ENCODE measurements at places on chromosomes 12 and 14.
A peak's percentile ranks its signal among the peaks of the same experiment; 100 is the strongest.

DNA sequence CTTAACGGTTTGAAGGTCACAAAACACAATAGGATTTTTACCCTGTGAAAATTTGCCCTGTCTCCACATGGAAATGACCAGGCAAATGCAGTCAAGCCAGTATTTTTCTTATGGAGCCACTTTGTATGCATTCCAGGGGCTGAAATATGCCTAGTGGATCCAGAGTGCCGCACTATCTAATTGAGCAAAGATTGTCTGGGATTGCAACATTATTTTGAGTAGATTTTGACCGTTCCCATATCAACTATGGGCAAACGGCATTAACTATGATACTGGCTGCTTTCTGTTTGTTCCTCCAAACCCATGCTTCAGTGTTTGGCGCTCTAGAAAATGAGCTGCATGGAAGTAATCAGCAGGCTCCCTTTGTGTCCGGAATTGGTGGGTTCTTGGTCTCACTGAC is 223.0 kb downstream of the BTG1 start:
- DNase-seq = no peak

DNA sequence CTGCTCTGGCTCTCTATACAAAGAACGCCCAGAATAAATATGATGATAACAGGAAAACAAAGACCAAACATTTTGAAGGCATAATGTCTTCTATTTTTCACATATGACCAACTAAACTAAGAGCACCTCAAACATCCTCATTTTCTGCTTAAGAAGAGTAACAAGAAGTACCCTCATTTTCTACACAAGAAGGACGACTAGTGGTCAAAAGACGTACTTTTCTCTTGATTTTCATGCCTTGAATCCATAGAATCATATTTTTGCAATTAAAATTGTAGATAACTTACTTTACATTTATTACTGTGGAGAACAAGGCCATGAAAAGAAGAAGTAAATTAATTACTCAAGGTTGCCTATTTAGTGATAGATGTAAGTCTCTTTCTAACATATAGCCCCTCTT is 358.6 kb downstream of the DUSP6 start:
- DNase-seq = no peak

DNA sequence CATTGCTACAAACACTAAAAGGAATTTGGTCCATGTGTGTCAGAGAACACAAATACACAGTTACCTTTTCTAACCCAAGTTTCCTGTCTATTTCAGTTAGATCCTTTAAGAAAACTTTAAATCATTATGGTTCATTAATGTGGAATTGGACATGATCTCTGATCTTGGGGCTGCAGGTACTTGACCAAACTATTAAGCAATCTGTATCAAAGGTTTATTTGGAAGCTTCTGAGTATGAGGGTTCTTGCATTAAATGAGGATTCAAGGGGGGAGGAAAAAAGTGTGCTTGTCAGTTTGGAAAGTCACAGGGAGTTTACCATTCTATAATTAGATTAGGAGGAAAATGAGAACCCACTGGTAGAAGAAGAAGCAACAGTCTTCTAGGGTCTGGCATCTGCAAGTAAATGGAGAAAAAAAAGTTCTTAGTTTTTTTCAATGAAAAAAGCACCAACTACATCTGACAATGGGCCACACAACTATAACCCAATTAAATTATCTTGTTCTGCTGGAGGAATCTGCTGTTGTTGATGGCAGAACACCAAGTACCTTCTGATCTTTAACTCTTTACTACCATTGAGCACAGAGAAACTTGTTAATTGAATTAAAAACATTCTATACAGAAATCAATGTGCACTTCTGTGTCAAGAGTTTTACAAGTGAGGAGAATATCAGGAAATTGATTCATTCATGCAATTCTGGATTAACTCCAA is 17.5 kb downstream of the GTSF1 start:
- DNase-seq = no peak

DNA sequence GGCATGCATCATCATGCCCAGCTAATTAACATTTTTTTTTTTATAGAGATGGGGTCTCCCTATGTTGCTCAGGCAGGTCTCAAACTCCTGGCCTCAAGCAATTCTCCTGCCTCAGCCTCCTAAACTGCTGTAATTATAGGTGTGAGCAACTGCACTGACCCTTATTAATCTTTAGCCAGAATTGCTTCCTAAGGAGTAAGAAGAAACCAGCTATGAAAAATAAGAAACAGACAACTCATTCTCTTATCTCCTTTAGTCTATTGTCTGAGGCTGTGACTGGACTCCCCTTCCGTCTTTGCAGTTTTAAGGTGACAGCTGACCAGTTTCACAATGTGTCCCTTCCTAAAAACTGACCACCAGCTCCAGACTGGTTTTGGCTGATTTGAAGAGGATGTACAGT is 52.4 kb downstream of the EMP1 start:
- no peak for DNase-seq

DNA sequence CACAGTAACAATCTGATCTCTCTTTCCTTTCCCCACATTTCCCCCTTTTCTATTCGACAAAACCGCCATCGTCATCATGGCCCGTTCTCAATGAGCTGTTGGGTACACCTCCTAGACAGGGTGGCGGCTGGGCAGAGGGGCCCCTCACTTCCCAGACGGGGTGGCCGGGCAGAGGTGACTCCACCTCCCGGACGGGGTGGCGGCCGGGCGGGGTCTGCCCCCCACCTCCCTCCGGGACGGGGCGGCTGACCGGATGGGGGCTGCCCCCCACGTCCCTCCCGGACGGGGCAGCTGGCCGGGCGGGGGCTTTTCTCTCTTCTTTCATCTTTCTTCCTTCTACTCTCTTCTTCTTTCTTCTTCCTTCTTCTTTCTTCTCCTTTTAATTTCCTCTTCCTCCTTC is 1.3 kb upstream of the NUBPL start:
- DNase-seq = no peak

- DNase-seq = no peak
Observed at GRCh38 chr14:81485372-81485771, 48.3 kb downstream of the SEL1L start.

DNA sequence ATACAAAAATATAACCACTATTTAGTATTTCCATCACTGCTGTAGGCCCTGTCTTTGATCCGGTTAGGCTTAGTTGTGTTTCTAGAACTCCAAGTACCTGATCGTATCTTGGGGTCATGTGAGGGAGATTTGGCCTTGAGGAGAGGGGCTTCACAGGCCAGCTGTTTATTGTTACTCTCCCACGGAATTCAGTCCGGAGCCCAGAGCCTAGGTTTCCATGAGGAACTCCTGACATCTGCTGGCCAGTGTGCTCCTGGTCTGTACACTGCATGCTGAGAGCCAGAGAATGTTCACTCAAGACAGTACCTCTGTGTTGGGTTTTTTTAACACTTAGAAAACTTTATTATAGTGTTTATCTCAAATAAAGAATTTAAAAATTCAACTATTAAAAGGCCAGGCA is 341.0 kb upstream of the TMEM132C start:
- no peak for DNase-seq

DNA sequence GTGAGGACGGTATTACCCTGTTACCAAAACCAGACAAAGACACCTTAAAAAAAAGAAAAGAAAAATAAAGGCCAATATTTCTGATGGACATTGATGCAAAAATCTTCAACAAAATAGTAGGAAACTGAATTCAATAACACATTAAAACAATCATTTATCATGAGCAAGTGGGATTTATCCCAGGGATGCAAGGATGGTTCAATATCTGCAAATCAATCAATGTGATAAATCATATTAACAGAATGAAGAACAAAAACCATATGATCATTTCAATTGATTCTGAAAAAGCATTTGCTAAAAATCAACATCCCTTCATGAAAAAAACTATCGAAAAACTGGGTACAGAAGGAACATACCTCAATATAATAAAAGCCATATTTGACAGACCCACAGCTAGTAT is 32.3 kb upstream of the ATP2B1 start:
- DNase-seq = no peak

GRCh38 chr12:113744802-113745395 is 221.2 kb downstream of the RBM19 start:
- DNase-seq = no peak

DNA sequence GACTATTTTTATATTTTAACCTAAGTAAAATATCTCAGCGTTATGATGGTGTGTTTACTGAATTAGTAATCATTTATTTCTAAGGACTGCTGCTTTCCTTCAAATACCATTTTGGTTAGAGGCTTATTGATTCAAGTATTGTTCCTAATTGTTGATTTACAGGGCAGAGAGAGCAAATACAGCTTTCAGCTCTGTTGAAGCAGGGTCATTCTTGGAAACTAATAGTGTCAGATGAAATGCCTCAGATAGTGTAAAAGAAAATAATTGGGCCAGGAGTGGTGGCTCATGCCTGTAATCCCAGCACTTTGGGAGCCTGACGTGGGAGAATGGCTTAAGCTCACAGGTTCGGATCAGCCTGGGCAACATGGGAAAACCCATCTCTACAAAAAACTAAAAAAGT is 249.3 kb downstream of the FUT8 start:
- DNase-seq = no peak

GRCh38 chr14:71175491-71175890 is 268.2 kb downstream of the PCNX1 start:
- no peak for DNase-seq

DNA sequence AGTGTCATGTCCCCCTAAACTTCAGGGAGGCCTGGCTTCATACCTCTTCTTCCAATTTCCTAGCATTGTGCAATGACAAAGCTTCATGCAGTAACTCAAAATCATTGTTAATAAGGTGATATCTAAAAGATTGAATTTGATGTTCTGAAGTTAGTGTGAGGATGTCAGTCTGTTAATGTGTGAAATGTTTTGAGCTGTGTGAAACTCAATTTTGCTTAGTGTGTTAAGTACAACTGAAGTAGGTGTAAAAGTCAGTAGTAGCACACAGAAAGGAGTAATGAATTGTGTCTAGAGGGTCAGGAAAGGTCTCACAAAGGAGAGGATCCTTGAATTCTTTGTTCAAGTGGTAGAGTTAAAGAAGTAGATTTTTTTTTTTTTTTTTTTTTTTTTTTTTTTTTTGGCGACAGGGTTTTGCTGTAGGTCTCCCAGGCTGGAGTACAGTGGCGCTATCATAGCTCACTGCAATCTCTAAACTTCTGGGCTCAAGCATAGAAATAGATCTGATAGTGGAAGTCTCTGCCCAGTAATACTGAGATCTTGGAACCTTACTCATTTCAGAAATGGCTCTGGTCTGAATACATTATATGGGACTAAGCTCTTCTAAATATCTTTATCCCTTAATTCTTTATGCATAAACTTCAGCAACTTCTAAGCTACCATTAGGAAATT is 63.9 kb downstream of the FUT8 start:
- DNase-seq = no peak

GRCh38 chr12:12502815-12503151 is 59.9 kb downstream of the DUSP16 start:
- no peak for DNase-seq

DNA sequence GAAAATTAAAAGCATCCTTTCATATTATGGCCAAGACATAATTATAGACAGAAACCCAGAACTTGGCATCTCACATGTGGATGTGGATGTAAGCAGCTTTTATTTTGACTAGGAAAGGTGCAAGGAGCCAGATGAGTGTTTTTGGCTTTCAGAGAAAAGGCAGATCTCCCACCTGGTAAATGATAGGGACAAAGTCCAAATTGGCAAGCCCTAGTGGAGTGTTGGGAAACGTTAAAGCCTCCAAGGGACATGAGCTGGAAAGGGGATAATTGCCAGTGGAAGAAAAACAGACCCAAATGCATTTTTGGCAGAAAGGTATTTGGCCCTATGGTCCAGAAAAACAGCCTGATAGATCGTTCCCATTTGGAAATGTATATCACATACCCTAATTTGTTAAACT is 60.1 kb downstream of the KLHL28 start:
- DNase-seq = no peak

DNA sequence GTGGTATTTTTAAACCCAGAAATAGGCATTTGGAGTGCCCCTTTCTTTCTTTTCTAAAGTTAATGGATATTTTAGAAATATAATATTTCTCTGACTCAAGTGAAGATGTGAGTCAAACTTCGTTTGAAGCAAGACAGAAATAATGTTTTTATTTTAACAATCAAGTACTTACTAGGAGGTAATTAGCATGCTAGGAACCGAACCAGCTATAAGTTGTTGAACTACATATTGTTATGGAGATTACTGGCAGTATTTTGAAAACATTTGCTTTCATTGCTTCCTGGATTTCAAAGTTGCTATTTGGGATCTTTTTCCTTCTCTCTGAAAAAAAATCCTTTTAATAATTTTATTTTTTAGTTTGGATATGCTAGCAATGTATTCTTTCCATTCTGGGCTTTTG is 225.2 kb downstream of the NEDD1 start:
- DNase-seq = no peak

GRCh38 chr14:23057757-23058653 is 685 bp upstream of the CDH24 start:
- peak; percentile 75 for DNase-seq

DNA sequence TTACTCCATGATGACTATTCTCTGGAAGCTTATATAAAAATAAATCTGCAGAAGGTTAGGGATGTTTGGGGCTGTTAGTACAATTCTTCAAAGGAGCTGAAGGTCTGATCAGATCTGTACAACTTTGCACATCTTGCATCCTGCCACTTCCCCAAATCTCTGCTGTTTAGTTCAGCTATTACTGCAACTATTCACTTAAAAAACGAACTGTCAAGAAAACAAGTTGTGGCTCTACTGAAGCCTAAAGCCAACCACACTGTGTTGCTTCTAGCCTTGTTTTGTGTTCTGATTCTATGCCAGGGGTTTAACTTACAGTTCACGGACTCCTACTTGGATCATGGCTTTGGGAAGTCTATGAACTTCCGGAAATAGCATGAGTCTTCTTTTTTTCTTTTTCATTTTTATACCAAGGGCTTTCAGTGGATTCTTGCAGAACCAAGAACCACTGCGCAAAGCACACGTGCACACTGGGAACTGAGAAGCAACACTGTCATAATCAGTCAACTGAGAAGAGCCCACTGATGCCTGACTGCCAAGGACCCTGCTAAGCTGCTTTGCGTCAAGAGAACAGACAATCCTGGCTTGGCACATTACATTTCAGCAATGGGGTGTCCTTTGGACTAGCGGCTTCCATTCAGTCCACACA is 66.3 kb upstream of the EEA1 start:
- DNase-seq = no peak

DNA sequence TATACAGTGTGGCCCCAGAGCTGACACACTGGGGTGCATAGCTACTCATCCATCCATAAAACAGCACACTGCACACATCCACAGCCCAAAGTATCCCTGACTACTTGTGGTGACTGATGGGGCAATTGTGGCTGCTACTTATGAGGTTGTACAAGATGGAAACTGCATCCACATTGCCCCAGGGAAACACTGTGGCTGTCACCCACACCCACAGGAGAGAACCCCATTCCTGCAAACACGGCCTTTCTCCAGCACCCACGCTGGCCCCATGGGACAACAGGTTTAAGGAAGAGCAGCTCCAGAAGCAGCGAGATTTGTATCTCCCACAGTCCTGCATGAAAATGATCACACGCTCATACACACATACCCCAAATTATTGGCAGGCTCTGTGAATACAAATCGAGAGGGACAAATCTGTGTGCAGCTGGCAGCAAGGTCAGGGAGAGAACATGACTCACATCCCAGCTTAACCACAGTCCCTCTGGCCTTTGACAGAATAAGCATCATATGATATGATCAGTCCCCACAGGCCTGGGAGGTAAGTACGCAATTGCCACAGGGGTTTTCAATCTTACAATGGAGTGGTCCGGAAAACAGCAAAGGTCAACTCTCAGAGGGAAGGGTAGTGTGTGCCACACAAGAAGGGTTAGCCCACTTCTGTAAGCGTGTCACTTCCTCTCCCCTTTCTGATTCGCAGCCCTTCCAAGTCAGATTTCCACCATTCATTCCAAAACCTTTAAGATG is 61.9 kb downstream of the ESR2 start:
- DNase-seq = no peak

GRCh38 chr12:68491204-68491960 is 119.3 kb upstream of the RAP1B start:
- no peak for DNase-seq

- DNase-seq = no peak
Observed at GRCh38 chr12:79737875-79738718, 47.3 kb upstream of the PAWR start.
